ENCODE measurements at places on chromosomes 5 and 9. TPM values are rescaled to one million over a fixed set of nuclear protein-coding genes. Genes with fewer than 3 reads are reported as not detected.

PTCD2 gene
- 7.0 TPM for total RNA-seq

C9orf152 gene
- 0.67 TPM for total RNA-seq

BNC2 gene
- not detected for total RNA-seq

LEAP2 gene
- 23.9 TPM for total RNA-seq

FBP1 gene
- total RNA-seq: 0.29 TPM

CCDC192 gene
- not detected for total RNA-seq

PCDHA1 gene
- total RNA-seq: not detected

ICE1 gene
- 27.6 TPM for total RNA-seq

MARCHF6 gene
- total RNA-seq: 39.5 TPM

WHRN gene
- total RNA-seq: 2.3 TPM

PPP2CA gene
- total RNA-seq: 171 TPM

SERF1A gene
- total RNA-seq: 1.8 TPM

CER1 gene
- not detected for total RNA-seq

MLLT3 gene
- total RNA-seq: 18.5 TPM

FPGS gene
- total RNA-seq: 20.3 TPM

MLANA gene
- total RNA-seq: 0.11 TPM

ACOT12 gene
- not detected for total RNA-seq

CCDC69 gene
- total RNA-seq: 46.3 TPM

FOXD4 gene
- total RNA-seq: 0.18 TPM

PCSK1 gene
- not detected for total RNA-seq

CTSL gene
- total RNA-seq: 78.1 TPM

AOPEP gene
- total RNA-seq: 41.6 TPM

RNF183 gene
- total RNA-seq: 0.13 TPM

N4BP3 gene
- not detected for total RNA-seq

SPAAR gene
- not detected for total RNA-seq

TDRD7 gene
- total RNA-seq: 15.5 TPM

TXNDC8 gene
- not detected for total RNA-seq

DNAJC25 gene
- total RNA-seq: 10.2 TPM

All from HepG2 (cell line).